Right ventricle myocardium inferior (tissue), 1 donor: ENCODE measurements at places on chromosomes 11 and 22. TPM values are rescaled to one million over a fixed set of nuclear protein-coding genes. Genes with fewer than 3 reads are reported as not detected.
A peak's percentile ranks its signal among the peaks of the same experiment; 100 is the strongest.

- DNase-seq = no peak
These were observed 2.8 kb downstream of the MFRP start for GRCh38 chr11:119343726-119344125.

GRCh38 chr11:120900643-120901042 is 123.3 kb upstream of the TBCEL start:
- no peak for DNase-seq

DNA sequence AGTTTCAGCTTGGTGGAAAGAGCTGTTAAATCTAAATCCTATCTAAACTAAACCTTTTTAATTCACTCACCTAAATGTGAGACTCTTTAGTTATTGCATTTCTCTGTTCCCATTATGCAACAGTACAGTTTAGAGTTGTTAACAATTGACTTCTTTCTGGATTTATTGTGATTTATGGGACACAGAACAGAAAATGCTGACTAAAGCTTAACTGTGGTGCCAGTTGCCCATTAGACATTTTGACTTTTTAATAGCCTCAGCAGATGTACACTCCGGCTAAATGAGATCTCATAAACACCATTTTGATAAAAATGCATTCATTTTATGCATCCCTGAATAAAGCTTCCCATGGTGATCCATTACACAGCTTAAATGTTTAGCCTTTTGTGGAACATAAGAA is 356.6 kb downstream of the CASP12 start:
- no peak for DNase-seq

GRCh38 chr11:59770319-59770718 is 15.1 kb downstream of the STX3 start:
- no peak for DNase-seq

DNA sequence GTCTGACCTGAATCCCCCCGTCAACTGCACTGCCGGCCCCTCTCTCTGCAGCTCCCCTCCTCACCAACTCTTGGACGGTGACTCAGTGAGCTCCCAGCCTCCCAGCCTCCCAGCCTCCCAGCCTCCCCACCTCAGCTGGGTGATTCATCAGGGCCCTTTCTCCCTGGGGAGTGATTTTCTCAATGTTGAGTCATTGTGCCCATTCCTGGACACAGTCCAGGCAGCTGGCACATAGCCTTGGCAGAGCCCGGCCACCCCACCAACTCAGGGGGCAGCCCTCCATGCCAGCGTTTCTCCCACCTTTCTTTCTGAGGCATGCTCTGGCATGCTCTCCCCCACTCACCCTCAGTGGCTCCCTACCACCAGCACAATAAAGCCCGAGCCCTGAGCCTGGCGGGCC is 30.7 kb downstream of the PDE2A start:
- no peak for DNase-seq

DNA sequence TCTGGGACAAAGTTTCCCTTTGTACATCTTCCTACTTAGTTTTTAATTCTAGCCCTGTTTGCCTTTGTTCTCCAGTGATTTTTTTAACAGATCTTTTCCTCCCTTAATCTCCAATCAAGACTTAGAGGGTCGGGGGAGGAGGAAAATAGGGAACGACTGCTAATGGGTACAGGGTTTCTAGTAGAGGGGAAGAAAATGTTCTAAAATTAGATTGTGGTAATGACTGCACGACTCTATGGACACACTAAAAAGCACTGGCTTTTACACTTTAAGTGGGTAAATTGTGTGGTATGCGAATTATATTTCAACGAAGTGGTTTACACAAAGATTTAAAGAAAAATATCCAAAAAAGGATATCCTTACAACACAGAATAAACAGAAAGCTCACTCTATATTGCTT is 110.0 kb upstream of the SPON1 start:
- DNase-seq = no peak

DNA sequence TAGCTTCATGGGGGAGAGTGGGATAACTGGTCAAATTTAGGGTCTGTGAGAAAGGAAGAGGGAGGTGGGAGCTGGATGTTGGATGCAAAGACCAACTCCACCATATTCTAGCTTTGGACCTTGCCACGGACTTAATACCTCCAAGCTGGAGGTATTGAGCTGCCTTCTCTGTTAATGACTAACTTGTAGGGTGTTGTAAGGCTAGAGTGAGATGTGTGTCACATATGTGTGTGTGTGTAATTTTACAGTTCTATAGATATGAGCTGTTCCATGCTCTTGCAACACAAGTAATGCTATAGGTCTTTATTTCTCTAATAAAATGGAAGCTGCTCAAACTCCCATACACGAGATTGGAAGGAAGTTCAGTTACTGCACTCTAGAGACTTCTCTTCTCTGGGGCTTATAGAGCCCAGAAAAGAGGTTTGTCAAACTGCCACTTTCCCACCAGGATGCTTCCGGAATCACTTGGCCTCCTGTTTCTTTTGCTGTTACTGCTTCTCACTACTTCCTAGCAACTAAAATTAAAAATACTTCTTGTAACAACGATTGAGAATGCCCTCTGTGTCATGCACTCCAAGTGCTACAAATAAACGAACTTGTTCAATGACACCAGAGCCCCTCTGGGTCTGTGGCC is 16.0 kb upstream of the FJX1 start:
- no peak for DNase-seq

- no peak for DNase-seq
These were observed at the start of gene ZNF280A for GRCh38 chr22:22520020-22520656. Gene ZNF280A, minus strand, starts transcription at chr22:22520270. Its CDS starts 4,640 bp downstream, at chr22:22515630.

- no peak for DNase-seq
These were observed 47.1 kb upstream of the RCN1 start for GRCh38 chr11:32043737-32044136.

DNA sequence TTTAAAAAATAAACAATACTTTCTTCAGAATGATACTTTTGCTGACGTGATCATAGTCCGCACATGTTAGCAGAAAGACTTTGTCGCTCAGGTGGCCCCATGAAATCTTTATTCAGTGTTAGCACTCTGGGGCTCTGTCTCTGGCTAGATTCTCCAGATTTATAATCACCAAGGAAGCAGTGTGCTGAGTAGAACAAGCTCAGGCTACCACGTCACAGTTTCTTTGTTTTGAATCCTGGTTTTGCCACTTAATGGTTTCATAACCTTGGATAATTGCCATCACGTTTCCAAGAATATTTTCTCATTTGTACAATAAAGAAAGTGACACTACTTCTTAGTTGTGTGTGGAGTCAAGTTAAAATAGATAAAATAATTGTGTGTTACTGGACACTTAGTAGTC is 3.9 kb upstream of the MUC15 start:
- DNase-seq = no peak

DNA sequence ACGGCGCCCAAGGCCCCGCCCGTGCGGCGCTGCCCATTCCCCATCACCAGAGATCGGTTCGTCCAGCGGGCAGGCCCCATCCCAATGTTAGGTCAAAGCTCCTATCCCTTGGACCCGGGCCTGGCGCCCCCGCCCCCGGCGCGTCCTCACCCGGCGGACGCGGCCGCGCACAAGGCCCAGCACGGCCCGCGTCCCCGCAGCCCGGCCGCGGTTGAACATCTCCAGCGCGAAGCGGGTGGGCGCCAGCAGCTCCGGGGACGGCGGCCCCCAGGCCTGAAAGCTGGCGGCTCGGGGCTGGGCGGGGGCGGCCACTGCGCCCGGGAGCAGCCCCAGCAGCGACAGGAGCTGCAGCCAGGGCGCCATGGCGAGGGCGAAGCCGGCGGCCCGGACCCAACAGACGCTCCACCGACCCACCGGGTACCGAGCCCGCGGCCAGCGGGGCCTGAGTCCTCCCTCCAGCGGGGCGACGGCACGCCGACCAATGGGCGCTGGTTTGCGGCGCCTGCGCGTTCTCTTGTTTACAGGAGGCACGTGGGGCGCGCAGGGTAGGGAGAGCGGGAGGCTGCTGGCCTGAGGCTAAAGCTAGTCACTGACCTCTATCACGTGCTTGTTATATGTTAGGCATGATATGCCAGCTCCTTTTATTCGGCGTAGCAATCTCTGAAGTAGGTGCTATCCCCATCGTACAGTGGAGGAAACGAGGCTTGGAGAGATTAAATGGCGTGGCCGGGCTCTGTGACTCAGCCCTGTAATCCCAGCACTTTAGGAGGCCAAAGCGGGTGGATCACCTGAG is at the start of gene CTSF:
CTSF (minus strand) TSS at position 483 of the 793 bp plus-strand sequence; CDS start at position 363, 120 bp downstream.
- peak; percentile 95 for DNase-seq

DNA sequence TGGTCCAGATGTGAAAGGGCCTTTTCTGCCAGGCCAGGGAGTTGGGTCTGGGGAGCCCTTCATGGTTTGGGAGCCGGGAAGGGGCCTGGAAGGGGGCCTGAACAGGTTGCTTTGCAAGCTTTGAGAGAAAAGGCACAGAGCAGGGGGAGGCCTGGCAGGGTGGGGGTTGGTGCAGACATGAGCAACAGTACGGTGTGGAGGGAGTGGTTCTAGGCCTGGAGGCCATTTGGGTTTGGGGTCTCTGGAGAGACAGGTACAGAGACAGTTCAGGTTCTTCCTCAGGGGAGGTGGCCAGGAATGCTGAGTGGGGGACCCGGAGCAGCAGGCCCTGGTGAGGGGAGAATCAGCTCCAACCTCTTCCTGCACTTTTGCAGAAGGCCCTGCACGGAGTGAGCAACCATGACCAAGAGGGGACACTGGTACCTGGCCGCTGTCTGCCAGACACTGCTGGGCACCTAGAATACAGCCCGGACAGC is 1.4 kb downstream of the KDELR3 start:
- no peak for DNase-seq

DNA sequence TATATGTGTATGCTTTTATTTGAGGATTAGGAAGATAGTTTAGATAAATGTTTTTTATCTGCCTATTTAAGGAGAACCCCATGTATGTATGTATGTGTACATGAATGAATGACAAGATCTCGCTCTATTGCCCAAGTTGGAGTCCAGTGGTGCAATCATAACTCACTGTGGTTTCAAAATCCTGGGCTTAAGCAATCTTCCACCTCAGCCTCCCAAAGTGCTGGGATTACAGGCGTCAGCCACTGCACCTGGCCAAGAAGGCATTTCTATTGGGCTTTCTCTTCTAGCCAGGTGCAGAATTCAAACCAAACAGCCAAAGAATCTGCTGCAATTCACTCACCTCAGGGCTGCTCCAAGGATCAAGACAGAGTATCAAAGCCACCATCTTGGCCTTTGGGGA is 25.5 kb upstream of the DGKZ start:
- DNase-seq = no peak

The THYN1 gene
- 36.8 TPM for total RNA-seq

The OTOG gene
- not detected for total RNA-seq

The ANO3 gene
- total RNA-seq = 0.05 TPM

The CTSC gene
- total RNA-seq = 34.3 TPM

The PISD gene
- total RNA-seq = 18.4 TPM
